ENCODE measurements at places on chromosomes 3 and 15.
A peak's percentile ranks its signal among the peaks of the same experiment; 100 is the strongest.

DNA sequence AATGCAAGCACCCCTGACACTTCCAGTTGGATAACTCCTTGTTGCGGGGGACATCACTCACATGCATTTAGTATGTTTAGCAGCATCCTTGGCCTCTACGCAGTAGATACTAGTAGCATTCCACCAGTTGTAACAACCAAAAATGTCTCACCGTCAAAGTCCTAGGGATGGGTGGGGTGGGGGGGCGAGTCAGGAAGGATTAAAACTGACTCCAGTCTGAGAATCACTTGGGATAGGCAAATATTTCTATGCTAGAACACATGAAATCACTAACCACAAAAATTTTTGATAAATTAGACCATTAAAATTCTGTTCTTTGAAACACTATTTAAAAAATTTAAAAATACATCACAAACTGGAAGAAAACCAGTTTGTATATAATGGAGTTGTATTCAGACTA lies 18.0 kb downstream of the ICE2 start:
- DNase-seq, result no peak

DNA sequence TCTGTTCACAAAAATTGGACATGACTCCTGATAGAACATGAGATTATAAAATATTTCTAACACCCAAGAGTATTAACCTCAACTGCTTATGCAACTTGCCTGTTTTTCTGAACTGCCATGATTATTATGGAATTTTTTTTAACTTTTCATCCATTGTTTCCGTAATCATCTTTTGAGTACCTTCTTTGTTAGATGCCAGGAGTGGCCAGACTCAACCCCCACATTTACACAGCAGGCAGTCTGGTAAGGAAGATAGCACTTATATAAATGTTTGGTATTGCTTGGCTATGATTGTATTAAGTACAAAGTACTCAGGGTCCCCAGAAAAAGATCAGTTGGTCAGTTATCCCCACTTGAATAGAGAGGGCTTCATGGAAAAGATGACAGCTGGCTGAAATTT lies 74.3 kb downstream of the CRYBG3 start:
- no peak for DNase-seq

GRCh38 chr3:141076797-141077571 lies 25.8 kb downstream of the SPSB4 start:
- DNase-seq, result peak; percentile 51

DNA sequence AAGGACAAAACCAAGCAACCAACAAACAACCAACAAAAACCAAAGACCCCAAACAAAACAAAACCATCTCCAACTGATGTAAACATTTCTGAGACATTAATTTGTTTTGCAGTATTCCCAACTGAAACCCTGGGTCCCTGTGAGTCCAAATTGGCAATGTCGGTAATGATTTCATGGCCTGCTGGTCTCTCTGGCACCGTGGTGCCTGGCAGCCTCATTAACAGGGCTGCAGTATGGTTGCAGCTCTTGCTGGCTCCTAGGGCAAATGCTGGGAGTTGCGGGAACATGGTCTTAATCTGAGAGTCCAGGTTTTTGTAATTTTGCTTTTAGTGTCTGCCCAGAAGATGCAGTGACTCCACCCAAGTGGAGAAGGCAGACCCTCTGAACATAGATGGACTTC lies 128.3 kb downstream of the SV2B start:
- peak; percentile 79 for DNase-seq

GRCh38 chr3:57094575-57094974 lies 34.1 kb downstream of the SPATA12 start:
- DNase-seq, result peak; percentile 9

GRCh38 chr3:174125267-174125824 lies 727.8 kb downstream of the NLGN1 start:
- peak; percentile 28 for DNase-seq

- no peak for DNase-seq
Measured at GRCh38 chr3:108757404-108757982, at the start of gene RETNLB. TSS of gene RETNLB (minus strand) at chr3:108757410. CDS start at chr3:108757185, 225 bp downstream.

- DNase-seq, result no peak
Measured at GRCh38 chr3:124986192-124987143, 51.9 kb upstream of the MUC13 start.

DNA sequence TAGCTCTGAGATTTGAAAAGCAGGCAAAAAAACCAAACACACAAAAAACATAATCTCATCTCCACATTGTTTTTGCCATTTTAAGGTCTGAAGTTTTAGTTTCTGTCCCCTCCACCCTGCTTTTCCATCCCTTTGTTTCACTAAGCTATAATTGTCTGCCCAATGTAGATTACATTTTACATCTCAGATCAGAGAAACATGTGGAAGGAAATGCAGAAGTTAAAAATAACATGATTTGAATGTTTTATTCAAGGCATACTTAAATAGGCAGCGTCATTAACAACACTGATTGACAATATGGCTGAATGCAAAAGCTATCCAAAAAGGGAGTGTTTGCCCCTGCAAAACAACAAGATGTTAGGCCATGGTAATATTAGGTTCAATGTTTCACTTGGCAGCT lies 448.1 kb upstream of the ZNF385D start:
- DNase-seq, result no peak

DNA sequence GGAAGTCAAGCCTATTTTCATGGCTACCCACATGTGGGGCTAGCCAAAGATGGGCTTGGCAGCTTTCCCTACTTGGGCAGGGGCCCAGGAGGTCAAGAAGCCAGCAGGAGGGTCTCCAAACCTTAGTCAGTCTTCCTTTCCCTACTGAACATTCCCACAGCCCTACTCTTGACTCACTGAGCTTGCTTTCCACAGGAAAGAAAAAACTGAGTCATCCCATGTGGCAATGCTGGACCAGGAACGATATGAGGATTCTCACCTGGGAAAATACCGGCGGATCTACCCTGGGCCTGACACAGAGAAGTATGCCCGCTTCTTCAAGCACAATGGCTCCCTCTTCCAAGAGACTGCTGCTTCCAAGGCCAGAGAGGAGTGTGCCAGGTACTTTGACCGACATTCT lies 3.7 kb upstream of the NGRN start:
- DNase-seq, result no peak

DNA sequence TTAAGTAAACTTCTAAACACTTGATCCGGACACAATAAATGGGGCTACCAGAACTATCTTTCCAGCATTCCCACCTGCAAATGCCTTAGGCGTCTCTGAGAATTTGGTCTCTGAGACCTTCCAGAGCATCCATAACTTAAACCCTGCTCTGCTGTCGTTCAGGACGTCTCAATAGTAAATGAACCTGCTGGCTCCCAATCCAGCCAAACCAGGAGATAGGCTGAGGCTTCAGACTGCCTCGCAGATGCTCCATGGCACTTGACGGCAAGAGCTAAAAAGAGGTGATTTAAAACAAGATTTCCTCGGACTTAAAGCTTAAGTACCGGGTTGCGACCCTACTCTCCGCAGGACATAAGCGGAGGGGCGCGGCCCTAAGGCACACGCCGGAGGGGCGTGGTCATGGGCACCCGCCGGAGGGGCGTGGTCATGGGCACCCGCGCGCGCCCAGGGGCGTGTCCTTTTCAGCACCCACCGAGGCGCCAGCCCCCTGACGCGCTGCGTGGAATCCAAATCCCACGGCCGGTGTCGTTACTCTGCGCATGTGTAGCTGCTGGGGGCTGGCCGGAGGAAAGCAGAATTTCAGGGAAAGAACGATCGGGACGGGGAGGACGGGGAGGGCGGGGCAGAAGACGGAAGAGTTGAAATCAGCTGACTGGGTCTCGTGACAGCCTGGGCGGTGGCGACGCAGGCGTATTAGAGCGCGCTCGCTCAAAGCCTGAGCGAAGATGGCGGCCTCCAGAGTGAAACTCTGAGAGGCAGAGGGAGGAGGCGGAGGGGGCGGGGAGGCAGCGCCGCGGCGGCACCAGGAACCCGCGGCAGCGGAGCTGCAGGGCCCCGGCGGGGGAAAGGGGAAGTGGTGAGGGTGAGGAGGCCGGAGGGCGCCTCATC lies at the start of gene DNAJC13:
TSS of gene DNAJC13 (plus strand) at position 696 of the 888 bp plus-strand sequence. CDS start 17,049 bp downstream, outside the sequence.
- peak; percentile 87 for DNase-seq
